B cell (primary cell): ENCODE measurements at places on chromosomes 7 and 10. TPM values are rescaled to one million over a fixed set of nuclear protein-coding genes. Genes with fewer than 3 reads are reported as not detected.

- H3K4me1 ChIP-seq: peaks cover 3% of the 10 kb centered on the region
- H3K27ac ChIP-seq: no peak overlapping the region
- H3K27me3 ChIP-seq: no peaks in the 10 kb centered on the region
- H3K36me3 ChIP-seq: no peaks in the 10 kb centered on the region
- no peak overlapping the region for H3K4me3 ChIP-seq
Measured at GRCh38 chr7:12701433-12701832, 14.0 kb downstream of the ARL4A start.

GRCh38 chr7:3187444-3188040, 113.5 kb upstream of the SDK1 start:
- H3K27ac ChIP-seq: no peak overlapping the region
- no peaks in the 10 kb centered on the region for H3K36me3 ChIP-seq
- no peaks in the 10 kb centered on the region for H3K4me1 ChIP-seq
- no peaks in the 10 kb centered on the region for H3K27me3 ChIP-seq

- H3K4me3 ChIP-seq: no peak overlapping the region
- no peak overlapping the region for H3K27ac ChIP-seq
- H3K27me3 ChIP-seq: no peaks in the 10 kb centered on the region
- DNase-seq: no peak
- no peaks in the 10 kb centered on the region for H3K36me3 ChIP-seq
Measured at GRCh38 chr7:116762971-116763370, 91.0 kb downstream of the MET start.

GRCh38 chr7:24831240-24831639, 74.0 kb upstream of the GSDME start:
- no peak for DNase-seq
- H3K27ac ChIP-seq: no peak overlapping the region
- no peak overlapping the region for H3K4me3 ChIP-seq
- H3K27me3 ChIP-seq: no peaks in the 10 kb centered on the region
- peaks cover 1% of the 10 kb centered on the region for H3K36me3 ChIP-seq

DNA sequence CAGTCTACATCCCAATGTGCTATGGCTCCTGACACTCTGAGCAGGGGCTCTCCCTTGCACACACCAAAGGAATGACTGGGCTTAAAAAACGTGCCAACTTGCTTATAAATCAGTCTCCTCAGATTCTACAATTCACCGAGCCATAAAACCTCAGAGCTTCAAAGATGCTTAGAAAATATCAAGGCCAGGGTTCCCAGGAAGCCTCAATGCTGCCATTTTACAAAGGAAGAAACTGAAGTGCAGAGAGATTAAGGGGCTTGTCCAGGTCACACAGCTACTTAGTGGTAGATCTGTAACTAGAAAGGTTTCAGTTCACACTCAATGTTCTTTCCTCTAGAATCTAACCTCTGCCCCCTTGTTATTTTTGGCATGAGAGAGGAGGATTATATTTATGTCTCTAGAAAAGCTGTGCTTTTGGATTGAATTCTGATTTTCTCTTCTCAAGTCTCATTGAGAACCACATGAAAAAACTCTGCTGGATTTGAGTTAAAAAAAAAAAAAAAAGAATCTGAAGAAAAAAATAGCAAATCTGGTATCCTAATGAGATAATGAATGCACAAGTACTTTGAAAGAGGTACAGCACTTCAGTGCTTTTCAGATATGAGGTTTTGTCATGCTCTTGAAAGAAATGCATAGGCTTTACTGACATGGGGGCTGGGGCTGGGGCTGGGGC, 22.3 kb upstream of the TSPAN33 start:
- no peaks in the 10 kb centered on the region for H3K27me3 ChIP-seq
- H3K4me3 ChIP-seq: no peak overlapping the region
- H3K36me3 ChIP-seq: no peaks in the 10 kb centered on the region
- H3K27ac ChIP-seq: peak overlapping the region; percentile 17
- H3K4me1 ChIP-seq: peaks cover 21% of the 10 kb centered on the region

DNA sequence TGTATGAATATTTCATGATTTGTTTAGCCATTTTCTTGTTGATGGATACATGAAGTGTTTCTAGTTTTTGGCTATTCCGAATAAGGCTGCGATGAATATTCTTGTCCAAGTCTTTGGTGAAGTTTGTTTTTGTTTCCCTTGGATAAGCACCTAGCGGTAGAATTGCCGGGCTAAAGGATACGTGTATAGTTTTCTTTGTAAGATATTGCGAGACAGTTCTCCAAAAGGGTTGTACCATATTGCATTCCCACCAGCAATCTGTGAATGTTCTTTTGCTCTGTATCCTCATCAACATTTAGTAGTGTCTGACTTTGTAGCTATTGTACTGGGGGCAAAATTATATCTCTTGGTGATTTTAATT, 142.6 kb downstream of the DOCK1 start:
- no peak overlapping the region for H3K4me3 ChIP-seq
- H3K36me3 ChIP-seq: no peaks in the 10 kb centered on the region
- H3K4me1 ChIP-seq: no peaks in the 10 kb centered on the region

- peaks cover 43% of the 10 kb centered on the region for H3K36me3 ChIP-seq
- no peaks in the 10 kb centered on the region for H3K4me1 ChIP-seq
- H3K27me3 ChIP-seq: no peaks in the 10 kb centered on the region
- H3K4me3 ChIP-seq: no peak overlapping the region
- no peak overlapping the region for H3K27ac ChIP-seq
Measured at GRCh38 chr10:103086799-103087198, 106.3 kb downstream of the NT5C2 start.

DNA sequence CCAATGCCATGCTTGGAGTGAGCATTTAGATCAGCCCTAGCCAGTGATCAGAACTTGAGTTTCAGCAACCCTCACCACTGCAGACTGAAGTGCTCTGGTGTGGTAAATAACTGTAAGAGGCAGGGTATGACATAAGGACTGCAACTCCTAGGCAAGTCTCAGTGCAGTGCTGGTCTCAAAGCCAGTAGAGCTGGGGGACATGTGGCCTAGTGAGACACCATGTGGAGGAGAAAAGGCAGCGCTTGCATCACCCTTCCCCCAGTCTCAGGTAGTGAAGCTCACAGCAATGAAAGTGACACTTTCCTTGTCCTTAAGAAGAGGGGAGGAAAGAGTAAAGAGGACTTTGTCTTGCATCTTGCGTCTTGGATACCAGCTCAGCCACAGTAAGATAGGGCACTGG, 386.8 kb upstream of the POT1 start:
- no peak for DNase-seq
- no peaks in the 10 kb centered on the region for H3K36me3 ChIP-seq
- no peaks in the 10 kb centered on the region for H3K4me1 ChIP-seq
- no peak overlapping the region for H3K27ac ChIP-seq
- no peak overlapping the region for H3K4me3 ChIP-seq

GRCh38 chr10:94066411-94066810, 72.7 kb downstream of the PLCE1 start:
- H3K27me3 ChIP-seq: peaks cover 2% of the 10 kb centered on the region
- no peaks in the 10 kb centered on the region for H3K4me1 ChIP-seq
- H3K4me3 ChIP-seq: no peak overlapping the region
- no peaks in the 10 kb centered on the region for H3K36me3 ChIP-seq

GRCh38 chr10:77318739-77319138, 318.9 kb downstream of the KCNMA1 start:
- no peaks in the 10 kb centered on the region for H3K36me3 ChIP-seq
- DNase-seq: no peak
- no peak overlapping the region for H3K27ac ChIP-seq
- H3K4me3 ChIP-seq: no peak overlapping the region
- H3K27me3 ChIP-seq: no peaks in the 10 kb centered on the region

- H3K36me3 ChIP-seq: no peaks in the 10 kb centered on the region
- H3K4me3 ChIP-seq: no peak overlapping the region
- peaks cover 9% of the 10 kb centered on the region for H3K4me1 ChIP-seq
- no peak overlapping the region for H3K27ac ChIP-seq
Measured at GRCh38 chr7:157432957-157433576, 96.3 kb downstream of the DNAJB6 start.

DNA sequence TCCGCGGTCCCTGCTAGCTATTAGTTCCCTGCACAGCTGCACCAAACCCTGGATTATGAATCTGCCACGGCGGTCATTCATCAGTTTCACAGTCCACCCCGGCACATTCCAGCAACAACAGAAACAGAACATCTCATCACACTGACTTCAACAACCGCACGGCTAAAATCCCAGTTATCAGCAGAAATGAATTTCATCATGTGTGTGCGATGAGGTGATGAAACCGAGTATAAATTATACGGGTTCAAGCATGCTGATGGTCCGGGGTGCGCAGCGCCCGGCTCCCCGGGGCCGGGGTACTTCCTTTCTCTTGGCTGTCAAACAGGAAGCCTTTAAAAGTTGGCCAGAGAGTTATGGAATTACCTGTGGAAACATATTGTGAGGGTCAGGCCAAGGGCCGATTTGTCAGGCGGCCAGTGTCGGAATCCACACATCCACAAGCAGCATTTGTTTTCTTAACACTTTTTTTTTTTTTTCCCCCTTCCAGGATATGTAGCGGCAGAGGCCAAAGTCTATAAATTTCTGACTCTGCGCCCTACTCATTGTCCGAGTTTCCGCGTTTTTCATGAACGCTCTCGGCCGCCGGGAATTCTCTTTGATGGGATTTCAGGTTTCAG, 420.9 kb upstream of the MGMT start:
- no peak for DNase-seq
- no peaks in the 10 kb centered on the region for H3K36me3 ChIP-seq
- no peak overlapping the region for H3K27ac ChIP-seq
- no peak overlapping the region for H3K4me3 ChIP-seq

DNA sequence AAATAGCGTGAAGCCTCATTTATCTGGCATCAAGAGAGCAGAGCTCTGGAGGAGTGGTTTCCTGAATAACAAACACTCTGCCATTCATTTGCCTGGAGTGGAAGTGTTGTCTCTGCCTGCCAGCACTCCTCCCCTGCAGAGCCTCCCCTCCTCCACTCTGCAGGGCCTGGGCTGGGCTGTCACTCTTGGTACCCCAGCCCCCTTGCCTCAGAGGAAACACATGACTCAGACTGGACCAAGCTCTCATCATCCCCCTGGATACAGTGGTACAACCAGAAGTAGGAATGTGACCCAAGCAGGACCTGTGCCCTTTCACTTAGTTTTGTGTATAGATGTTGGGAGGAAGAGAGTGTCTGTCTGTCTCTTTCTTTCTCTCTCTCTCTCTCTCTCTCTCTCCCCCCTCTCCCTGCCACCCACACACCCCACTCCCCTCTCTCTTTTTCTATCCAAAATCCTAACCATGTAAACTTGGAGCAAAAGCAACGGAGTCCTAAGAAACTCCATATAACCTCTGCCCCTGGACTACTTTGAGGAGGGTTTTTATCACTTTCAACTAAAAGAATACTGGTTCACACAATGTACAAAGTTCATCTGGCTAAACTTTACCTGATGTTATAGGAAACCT, 43.9 kb downstream of the DOCK4 start:
- no peaks in the 10 kb centered on the region for H3K4me1 ChIP-seq
- no peak overlapping the region for H3K4me3 ChIP-seq
- H3K27ac ChIP-seq: no peak overlapping the region

DNA sequence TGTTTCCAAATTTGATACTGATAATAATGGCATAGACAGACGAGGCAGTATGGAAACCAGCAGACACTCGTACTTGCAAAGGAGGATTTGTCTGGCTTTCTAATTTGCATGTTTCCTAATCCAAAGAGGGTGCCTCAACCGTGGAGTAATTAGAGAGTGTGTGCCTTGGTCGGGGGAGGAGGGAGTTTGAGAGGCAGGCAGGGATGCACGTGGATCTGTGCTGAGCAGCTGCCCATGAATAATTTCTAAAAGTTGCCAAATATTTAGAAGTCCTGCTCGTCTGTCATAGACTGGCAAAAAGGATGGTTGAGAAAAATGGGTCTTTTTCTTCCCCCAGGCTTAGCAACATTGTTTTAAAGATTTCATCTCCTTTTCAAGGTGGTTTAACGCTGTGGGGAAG, 69.4 kb downstream of the PTPRE start:
- H3K4me1 ChIP-seq: peaks cover 5% of the 10 kb centered on the region
- DNase-seq: no peak
- no peak overlapping the region for H3K27ac ChIP-seq
- H3K4me3 ChIP-seq: no peak overlapping the region
- H3K36me3 ChIP-seq: no peaks in the 10 kb centered on the region

GRCh38 chr10:114239994-114240345, 916 bp downstream of the VWA2 start:
- peaks cover 10% of the 10 kb centered on the region for H3K4me1 ChIP-seq
- H3K36me3 ChIP-seq: no peaks in the 10 kb centered on the region
- H3K4me3 ChIP-seq: no peak overlapping the region

DNA sequence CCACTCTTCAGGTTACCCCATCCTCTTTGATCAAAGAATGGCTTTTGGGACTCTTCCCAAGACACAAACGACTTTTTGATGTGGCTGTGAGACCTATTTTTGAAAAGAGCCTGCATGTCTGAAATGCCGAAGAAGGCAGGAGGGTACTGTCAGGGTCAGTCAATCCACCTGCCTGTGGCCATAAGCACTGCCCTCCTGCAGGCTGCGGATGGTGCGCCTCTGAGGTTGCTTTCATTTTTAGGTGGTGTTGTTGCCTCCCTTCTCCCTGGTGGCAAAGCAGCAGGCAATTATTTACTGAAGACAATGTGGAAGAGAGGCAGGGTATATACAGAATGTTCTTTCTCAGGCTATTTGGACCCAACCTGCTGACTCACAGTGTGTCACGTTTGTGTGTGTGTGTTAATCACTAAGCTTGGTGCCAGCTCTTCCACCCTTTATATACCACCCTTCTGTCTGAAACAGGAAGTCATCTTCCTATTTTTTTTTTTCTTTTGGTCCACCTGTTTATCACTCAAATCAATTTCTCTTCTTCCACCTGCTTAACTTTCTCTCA, 1421.2 kb upstream of the CELF2 start:
- H3K4me1 ChIP-seq: no peaks in the 10 kb centered on the region
- DNase-seq: no peak
- H3K36me3 ChIP-seq: no peaks in the 10 kb centered on the region
- no peaks in the 10 kb centered on the region for H3K27me3 ChIP-seq
- no peak overlapping the region for H3K27ac ChIP-seq

NXPH1 gene
- not detected in 2 replicates for total RNA-seq

BET1 gene
- 36.1 and 40.7 TPM in 2 replicates for total RNA-seq

PRSS37 gene
- not detected in 2 replicates for total RNA-seq

IL6 gene
- total RNA-seq: 2.6 and 3.3 TPM in 2 replicates

NEBL gene
- total RNA-seq: not detected in 2 replicates

GSDME gene
- 10.6 and 11.9 TPM in 2 replicates for total RNA-seq

TRIM56 gene
- total RNA-seq: 76.1 and 85.7 TPM in 2 replicates

TMEM213 gene
- total RNA-seq: not detected in 2 replicates

ADCY1 gene
- total RNA-seq: 0.05 and 0.17 TPM in 2 replicates

OR9A2 gene
- not detected in 2 replicates for total RNA-seq

CALHM3 gene
- not detected in 2 replicates for total RNA-seq

ATG9B gene
- total RNA-seq: 4.2 and 5.1 TPM in 2 replicates

ST8SIA6 gene
- total RNA-seq: not detected in 2 replicates

VTI1A gene
- total RNA-seq: 84.1 and 85.8 TPM in 2 replicates
